ENCODE measurements at places on chromosomes 4 and X.
A peak's percentile ranks its signal among the peaks of the same experiment; 100 is the strongest.

DNA sequence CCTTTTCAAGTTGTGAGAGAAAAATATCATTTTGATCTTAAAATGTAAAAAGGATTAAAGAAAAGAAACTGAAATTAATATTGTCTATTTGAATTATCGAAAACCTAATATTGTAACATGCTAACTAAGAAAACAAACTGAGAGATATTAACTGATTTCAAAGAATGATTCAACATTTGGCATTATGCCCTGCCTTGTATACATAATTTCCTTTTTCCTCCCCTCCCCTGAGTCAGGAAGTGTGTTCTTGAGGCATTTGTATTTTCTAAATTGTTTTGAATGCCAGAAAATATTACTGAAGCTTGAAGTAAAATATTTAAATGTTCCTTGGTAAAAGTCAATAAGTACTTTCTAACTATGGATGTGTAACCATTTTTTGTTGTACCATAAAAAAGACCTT is 49.4 kb downstream of the RPS6KA3 start:
- no peak for DNase-seq

GRCh38 chr4:159390648-159391047 is 287.8 kb downstream of the RAPGEF2 start:
- DNase-seq = no peak

DNA sequence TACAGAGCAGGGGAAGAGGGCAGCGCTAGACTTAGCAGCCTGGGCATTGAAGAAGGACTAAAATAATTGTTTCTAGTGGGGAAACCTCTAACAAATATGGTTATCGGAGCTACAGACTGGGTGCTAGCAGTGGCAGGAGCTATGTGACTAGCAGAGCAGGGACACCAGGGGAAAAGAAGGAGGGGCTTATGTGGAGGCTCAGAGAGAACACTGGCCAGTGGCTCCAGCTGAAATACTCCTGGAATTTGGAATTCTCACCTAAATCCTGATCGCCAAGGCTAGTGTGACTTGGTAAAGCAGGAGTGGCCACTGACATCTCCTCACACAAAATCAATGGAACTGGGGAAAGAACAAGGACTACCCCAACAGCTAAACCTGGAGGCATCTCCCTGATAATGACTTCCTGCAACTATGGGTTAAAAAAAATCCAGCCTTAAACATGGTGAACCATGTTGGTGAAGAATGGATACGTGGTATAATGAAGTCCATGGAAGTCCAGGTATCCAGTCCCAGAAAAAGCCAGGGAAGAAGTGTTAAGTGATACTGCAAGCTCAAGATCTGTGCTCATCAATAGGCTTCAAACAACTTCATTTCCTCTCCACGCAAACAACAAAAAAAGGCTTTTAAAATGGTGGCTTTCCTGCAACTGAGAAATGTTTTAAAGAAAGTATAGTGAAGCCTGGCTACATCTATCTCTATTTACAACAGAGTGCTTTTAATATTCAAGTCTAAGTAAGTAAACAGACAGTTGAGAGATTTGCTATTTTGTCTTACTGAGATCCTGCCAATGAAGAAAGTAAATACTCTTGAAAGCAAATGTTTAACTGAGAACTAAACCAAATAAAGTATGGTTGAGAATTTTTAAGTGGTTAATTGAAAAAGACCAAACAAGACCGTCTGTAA is 1.8 kb downstream of the TAPT1 start:
- DNase-seq = no peak

DNA sequence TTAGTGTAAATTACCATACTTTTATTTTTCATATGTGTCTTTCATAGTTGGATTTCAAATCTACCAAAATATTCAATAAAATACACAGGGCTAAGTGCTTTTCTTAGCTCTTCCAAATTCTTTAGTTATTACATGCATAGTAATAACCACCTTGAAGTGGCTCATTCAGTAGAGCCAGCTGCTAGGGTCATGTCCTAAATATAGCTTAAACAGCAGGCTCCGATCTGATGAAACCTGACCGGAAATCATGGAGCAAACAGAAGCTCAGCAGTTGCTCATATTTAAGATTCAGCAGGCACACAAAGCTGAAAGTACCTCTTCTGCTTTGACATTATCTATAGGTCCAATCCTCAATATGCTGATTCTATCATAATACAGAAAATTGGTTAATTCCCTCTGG is 1470.4 kb downstream of the ADGRL3 start:
- no peak for DNase-seq

- peak; percentile 27 for DNase-seq
Observed at GRCh38 chr4:156971676-156972378, at the start of gene PDGFC. PDGFC (minus strand) TSS chr4:156971799; CDS start chr4:156970903, 896 bp downstream.

GRCh38 chrX:72539822-72540221 is 32.8 kb downstream of the HDAC8 start:
- no peak for DNase-seq

- no peak for DNase-seq
Observed at GRCh38 chrX:10570601-10571000, 49.8 kb downstream of the MID1 start.

GRCh38 chr4:38314663-38315062 is 349.3 kb upstream of the KLF3 start:
- DNase-seq = no peak

DNA sequence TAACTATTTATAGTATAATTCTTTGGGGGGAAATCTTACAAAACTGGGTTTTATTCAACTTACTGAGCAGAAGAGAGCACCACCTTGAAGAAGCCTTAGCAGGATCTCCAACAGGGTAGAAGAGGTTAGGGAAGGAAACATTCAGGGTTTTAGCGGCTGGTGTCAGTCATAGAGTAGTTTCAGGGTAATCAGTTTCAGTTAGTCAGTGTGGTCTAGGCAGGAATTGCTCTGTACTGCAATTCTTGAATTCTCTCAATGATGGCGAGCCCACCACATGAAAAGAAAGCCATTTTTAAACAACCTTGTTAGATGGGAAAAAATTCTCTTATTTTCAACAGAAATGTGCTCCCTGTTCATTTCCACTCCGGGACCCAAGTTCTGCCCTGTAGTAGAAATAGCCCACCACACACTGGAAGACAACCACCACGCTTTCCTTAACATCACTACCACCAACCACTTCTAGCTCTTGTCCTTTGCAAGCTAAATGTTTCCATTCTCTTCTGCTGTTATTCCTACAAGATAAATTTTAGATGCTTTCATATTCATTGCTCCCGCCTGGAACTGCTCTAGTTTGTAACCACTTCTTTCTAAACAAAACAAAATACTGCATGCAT is 25.9 kb downstream of the COL25A1 start:
- DNase-seq = no peak

- no peak for DNase-seq
Observed at GRCh38 chrX:129145840-129146272, 377.4 kb downstream of the SMARCA1 start.

DNA sequence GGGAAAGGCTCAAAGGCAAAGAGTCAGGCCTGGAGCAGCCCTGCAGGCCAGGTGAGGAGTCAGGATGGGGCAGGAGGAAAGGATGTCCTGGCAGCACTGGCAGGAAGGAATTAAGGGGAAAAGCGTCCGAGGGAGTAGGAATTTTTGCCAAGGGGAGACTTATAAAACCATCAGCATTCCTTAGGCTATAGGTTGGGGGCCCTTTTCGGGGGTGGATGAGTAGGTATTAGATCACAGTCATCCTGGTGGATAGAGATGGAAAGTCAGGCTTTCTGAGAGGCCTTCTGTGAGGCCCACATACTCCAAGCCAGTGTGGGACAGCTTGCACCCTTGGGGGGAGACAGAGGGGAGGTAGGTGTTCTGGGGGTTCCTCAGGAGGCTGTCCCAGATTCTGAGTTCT is 12.3 kb downstream of the STARD8 start:
- no peak for DNase-seq

- DNase-seq = no peak
Observed at GRCh38 chrX:82591421-82591820, 916.7 kb upstream of the POU3F4 start.

DNA sequence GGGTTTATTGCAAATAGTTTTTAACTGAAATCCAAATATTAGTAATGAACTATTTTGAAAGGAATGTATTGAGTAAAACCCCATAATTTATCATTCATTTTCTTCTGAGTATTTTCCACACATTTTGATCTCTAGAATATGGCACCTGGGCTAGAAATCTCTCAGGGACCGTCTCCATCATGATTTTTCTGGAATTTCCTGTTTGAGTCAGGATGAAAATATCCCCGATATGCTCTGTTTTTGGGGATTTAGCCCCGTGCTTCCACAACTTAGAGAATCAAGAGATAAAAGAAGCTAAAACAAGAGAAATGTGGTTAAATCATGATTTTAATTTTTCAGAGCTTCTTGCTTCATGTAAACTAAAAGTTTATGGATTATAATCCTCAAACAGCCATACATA is 114.2 kb downstream of the SPCS3 start:
- DNase-seq = no peak

DNA sequence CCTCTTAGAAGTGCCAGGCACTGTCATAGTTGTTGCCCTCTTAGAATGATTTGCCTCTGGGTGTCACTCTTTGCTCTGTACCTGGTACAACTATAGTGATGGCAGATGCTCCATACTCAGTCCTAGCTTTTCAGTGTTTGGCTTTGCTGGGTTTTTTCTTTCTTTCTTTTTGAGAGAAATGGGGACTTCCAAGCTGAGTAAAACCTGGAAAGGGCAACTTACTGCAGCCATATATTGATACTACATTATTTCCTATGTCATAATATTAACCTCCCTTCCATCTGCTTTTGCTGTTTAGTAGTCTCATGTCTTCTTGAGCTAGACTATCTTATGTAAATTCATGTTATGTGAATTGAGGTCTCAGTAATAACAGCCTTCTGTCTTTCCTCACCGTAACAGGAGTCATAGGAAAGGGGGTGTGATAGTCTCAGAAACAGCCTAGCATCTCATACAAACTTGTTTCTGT is 49.0 kb downstream of the NIPAL1 start:
- DNase-seq = no peak

- DNase-seq = no peak
Observed at GRCh38 chr4:101018836-101019235, 328.5 kb downstream of the PPP3CA start.

DNA sequence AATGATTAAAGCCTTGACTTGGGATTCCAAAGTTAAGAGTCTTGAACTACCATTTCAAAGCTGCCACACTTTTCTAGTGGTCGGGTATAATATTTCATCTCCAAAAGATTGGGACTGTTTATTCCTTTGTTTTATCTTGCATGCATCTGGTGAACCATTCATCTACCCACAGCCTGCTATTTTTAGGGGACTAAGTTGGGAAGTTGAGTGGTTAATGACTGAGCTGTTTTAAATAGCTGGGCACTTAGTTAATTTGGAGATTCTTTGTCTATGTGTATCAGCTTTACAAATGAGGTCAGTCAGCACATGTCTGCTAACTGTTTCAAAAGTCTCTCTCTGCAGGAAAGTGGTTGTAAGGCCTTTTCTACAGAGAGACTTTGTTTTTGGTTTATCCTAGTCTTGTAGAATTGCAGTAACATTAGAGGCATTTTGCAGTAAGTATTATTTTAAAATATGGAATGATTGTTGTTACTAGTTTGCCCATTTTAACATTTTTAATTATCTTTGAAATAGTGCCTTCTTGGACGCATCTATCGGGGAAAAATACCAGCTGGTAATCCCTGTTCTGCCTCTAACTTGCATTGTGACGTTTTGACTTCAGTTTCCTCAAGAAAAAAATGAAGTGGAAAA is 8.2 kb downstream of the BMP2K start:
- DNase-seq = no peak

DNA sequence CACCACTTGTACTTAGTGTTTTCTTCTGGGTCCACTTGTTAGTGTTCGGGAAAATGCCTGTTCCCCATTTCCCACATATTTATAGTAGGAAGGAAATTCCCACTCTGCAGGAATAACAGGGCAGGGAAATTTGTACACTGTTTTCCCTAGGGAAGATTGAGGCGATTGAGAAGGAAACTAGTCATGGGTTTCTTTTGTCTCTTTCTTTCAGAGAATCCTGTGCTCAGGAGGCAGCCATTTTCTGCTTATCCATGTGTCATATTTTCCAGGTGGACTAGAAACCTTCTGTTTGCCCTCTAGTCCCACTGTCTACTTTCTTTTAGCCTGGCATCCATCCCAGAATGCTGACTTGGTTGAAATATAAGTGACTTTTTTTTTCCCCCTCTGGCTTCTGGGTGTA is 299.1 kb upstream of the ANKRD50 start:
- no peak for DNase-seq

GRCh38 chr4:146143888-146144287 is 31.6 kb upstream of the LSM6 start:
- DNase-seq = no peak

- DNase-seq = no peak
Observed at GRCh38 chr4:71882113-71882841, 98.4 kb upstream of the GC start.

DNA sequence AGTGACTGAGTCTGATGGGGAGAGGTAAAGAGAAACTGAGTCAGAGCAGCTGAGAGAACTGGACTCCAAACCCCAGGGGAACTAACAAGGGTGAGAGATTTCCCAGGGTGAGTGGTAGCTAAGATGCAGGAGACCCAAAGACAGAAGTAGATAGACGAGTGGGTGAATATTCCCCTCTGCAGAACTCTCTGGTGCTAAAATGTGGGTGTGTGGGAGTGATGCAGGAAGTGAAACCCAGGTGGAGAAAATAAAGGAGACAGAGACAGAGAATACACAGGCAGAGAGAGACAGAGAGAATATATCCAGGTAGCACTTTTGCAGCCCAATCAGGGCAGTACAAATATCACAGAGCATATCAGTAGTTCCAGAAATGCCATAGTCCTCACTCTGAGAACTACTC is 212.5 kb upstream of the ZIC3 start:
- DNase-seq = no peak

GRCh38 chr4:154088741-154089140 is 299.9 kb upstream of the SFRP2 start:
- DNase-seq = no peak

DNA sequence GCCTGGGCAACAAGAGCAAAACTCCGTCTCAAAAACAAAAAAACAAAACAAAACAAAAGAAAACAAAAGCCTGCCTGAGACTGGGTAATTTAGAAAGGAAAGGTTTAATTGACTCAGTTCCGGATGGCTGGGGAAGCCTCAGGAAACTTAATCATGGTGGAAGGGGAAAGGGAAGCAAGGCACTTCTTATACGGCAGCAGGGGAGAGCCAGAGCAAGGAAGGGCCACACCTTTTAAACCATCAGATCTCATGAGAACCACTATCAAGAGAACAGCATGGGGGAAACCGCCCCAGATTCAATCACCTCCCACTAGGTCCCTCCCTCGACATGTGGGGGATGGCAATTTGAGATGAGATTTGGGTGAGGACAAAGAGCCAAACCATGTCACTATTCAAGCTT is 122.2 kb downstream of the UBE2K start:
- DNase-seq = no peak

DNA sequence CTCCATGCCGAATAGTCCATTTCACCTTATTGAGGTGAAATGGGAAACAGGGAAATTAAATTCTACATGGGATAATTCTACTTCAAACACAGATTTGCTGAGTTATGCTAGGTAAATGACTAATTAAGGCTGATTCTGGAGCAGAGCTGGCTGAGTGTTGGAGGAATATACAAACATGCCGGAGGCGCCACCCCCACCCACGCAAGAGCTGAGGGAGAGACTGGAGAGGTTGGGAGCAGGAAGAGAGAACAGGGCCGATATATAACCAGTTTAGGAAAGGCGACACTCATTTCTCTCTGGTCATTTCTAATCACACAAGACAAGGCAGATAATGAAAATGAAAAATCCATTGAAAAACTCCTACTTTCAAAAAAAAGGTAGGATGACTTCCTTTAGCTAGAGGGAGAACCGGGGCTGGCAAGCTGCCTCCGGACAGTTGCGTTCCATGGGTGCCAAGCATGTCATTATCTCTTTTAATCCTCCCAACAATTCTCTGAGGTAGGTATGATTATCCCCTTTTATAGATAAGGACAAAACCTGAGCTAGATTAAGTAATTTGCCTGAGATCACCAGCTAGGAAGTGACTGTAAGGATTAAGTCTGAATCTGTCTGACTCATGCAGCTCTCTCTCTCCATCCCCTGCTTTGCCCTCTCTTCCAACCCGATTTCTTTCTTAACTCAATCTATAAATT is 27.6 kb upstream of the CFAP299 start:
- no peak for DNase-seq
